Dermis microvascular lymphatic vessel endothelial cell (primary cell): ENCODE measurements at places on chromosomes 5 and 9. TPM values are rescaled to one million over a fixed set of nuclear protein-coding genes. Genes with fewer than 3 reads are reported as not detected.

The TBC1D2 gene
- total RNA-seq, result 1.4 and 1.8 TPM in 2 replicates

The POU4F3 gene
- total RNA-seq, result under 0.01 TPM in 1 of 2 replicates, not detected in the other

GRCh38 chr5:9239071-9239470 lies 306.8 kb downstream of the SEMA5A start:
- no peak for DNase-seq

The CAVIN4 gene
- 1.2 and 2.3 TPM in 2 replicates for total RNA-seq

The KIF4B gene
- total RNA-seq, result 0.26 and 0.63 TPM in 2 replicates

GRCh38 chr5:154520861-154521453 lies 42.9 kb upstream of the HAND1 start:
- peak; percentile 14 for DNase-seq

DNA sequence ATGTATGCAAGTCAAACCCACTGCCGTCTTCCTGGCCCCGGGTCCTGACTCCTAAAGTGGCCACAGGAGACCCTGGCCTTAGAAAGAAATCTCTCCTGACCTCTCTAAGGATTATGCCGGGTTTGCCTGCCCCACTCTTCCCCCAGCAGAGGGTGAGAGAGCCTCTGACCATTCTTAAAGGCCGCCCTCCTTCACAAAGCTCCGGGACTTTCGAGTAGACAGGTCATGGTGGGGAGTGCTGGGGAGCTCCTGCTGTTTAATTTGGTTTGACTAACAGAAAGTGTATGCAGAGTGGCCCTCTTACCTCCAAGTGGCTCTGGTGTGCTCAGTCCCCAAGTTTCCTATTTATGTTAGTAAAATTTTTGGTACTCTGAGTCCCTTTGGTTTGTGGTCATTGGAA lies 111.8 kb downstream of the LRRC70 start:
- DNase-seq, result no peak

DNA sequence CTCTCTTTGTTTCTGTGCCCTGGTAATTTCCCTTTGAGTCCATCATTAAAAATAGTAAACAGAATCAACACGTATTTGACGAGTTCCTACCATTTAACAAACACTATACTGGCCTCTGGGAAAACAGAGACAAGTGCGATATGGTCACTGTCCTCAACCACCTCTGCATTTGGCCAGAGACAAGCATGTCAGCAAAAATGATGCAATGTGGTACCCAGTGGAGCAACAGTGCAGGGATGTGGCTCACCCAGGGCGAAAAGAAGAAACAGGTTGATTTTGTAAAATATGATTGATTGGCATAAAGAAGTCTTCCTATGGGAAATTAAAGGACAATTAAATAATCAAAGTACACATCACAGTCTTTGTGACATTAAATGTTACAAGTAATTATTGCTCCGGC lies 99.1 kb downstream of the CFAP90 start:
- DNase-seq, result no peak

GRCh38 chr9:138103849-138104206 lies 226.2 kb downstream of the CACNA1B start:
- no peak for DNase-seq

- DNase-seq, result no peak
Measured at GRCh38 chr9:120310035-120310434, 269.9 kb downstream of the CDK5RAP2 start.

The GABRB2 gene
- not detected in 2 replicates for total RNA-seq

DNA sequence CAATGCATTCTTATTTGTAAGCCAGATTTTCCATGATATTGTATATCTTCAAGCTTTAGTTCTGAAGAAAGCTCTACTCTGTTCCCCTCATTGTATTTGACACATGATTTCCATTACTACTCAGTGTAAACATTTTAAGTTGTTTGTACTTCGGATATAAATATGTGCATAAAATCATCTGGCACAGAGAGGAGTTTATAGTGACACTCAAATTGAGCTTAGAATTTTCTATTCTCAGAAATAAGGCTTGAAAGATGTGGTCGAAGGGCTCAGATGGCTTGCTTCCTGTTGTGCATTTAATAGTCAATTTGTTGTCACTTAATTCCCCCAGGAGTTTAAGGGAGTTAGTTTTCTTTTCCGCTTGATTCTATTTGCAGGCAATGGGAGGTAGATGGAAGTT lies 88.8 kb downstream of the PPIC start:
- no peak for DNase-seq

The CA9 gene
- 0.13 TPM in 2 replicates for total RNA-seq

DNA sequence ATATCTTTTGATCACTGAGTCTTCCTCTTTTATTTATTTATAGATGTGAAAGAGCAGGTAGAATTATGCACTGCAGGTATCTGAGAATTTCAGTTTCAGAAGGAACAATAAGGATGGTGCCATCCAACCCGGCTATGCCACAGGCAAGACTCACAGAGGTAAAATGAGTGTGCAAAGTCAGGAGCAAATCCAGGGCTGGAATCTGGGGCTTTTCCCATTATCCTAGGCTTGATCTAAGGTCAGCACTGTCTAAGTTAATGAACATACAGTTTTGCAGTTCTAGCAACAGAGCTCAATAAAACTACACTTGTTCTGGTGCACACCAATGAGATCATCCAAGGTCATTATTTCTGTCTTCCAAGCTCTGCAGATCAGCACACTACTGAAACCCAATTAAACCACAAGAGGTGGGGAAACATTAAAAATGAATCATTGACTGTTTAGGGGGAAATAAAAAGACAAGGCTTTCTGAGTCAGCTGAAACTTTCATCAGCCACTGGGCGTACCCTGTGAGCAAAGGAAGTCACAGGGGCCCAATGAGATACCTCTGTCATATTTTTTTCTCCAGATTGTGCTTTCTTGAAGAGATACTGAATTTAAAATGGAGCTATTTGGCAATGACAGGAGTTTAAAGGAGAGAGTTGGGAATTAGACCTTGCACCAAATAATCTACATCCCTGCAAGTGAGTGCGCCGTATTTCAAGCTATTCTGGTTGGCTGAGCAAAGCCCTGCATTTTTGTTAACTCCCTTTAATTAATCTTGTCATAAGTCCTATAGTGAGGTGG lies 662.2 kb upstream of the ZNF608 start:
- DNase-seq, result no peak

- DNase-seq, result no peak
Measured at GRCh38 chr9:19924080-19924479, 135.2 kb upstream of the SLC24A2 start.

GRCh38 chr9:116365056-116365471 lies 211.5 kb downstream of the PAPPA start:
- DNase-seq, result no peak

GRCh38 chr5:73391441-73391881 lies 57.1 kb downstream of the FOXD1 start:
- no peak for DNase-seq
